ENCODE measurements at places on chromosomes 3 and 15.

DNA sequence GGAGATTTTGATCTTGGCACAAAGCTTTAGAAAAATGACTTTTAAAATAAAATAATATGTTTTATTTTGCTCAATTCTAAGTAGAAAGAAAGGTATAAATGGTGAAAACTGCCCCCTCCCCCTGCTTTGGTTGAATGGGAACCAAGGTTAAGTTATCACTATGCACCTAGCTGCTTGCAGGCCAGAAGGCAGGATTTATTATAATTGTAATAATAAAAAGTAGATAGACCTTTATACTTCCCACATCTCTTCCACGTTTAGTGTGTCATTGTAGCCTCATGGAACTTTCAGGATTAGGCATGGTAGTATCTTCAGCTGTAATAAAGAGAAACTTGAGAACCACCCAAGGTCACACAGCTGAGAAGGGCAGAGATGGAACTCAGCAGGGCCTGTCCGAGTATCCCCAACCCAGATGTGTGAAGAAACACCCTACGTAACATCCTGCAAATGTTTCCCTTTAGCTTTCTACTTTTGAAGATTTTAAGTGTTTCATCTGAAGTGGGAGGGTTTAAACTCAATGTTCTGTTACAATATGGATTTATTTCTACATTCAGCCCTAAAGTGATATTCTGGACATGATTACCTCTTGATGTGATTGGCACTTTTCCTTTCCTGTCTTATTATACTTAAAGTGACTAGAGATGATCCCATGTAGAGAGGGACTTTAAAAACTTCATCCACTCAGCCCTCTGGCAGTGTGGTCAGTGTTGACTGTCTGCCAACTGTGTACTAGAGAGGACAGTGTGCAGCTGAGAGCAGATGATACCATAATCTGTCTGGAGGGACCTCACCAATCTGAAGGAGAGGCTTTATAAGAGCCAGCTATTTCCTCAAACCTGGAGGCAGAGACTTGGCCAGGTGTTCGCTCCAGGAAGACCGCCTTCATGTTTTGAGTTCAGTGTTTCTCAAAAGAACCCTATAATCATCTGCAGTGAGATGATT, 282.5 kb upstream of the TRIM42 start:
- DNase-seq, result no peak

GRCh38 chr15:95304947-95305400, 1025.5 kb upstream of the NR2F2 start:
- DNase-seq, result no peak

DNA sequence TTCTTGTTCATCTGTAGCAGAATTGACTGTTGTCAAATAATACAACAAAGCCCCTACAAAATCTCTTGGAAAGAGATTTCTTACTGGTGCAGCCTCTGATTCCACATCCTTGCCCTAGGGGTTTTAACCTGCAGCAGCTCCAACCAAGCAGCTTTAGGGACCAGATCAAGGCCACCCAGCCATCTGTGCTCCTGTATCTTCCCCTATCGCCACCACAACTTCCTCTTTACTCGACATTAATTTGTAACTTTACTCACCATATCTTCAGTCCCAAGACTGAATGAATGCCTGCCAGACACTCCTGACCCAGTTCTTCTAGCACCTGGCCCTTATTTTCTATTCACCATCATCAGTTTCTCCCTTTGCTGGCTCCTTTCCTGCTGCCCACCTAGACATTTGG, 156.6 kb upstream of the IL12A start:
- no peak for DNase-seq

- DNase-seq, result no peak
These were observed 134.1 kb upstream of the ARPP21 start for GRCh38 chr3:35505181-35505580.

DNA sequence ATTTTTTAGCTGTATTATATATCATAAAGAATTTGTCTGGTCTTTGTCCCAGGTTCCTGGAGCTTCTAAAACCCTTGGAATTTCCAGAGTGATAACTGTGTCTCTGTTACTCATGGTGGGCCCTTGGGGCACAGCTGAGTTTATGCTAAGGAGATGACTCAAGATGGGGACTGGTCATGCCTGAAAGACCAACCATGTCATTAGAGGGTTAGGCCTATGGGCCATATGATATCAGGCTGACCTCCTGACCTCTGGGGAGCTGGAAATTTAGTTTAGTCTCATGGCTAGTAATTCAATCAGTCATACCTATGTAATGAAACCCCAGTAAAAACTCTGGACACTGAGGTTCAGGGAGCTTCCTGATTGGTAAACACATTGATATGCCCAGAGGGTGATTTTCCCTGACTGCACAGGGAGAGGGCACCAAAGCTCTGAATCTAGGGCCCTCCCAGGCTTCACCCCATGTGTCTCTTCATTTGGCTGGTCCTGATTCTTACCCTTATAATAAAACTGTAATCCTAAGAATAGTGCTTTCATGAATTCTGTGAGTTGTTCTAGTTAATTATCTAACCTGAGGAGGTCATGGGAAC, 69.6 kb downstream of the EEFSEC start:
- no peak for DNase-seq
